NB4 (cell line): ENCODE measurements at places on chromosomes 4 and X.

DNA sequence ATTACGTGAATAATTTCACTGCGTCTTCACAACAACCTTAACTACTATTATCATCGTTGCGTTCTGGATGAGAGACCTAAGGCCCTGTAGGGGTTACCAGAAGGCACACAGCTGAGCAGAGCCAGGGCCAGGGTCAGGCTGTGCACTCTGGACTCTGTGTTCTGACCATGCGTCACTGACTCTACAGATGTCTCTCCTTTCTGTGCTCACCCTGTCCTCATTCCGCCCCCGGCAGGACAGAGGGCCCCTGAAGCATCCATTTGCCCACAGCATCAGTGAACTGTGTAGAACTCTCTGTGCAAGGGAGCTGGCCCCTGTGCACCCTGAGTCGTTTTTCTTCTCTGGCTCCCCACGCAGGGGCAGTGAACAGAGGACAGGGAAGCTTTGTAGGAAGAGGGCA, 21.3 kb downstream of the GPKOW start:
- no peak for DNase-seq

- DNase-seq = no peak
These were observed 44.1 kb upstream of the TLR3 start for GRCh38 chr4:186024637-186025407.

DNA sequence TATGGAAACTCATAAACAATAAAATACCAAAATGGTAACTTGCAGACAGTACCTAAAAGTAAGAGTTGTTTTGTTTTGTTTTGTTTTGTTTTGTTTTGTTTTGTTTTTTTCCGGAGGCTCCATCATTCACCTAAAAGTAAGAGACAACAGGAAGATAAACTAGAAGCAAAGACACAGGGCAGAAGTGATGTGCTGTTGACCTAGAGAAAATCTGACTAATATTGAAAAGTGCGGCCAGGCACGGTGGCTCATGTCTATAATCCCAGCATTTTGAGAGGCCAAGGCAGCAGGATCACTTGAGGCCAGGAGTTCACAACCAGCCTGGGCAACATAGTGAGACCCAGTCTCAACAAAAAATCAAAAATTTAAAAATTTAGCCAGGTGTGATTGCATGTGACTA, 5.6 kb upstream of the CENPC start:
- no peak for DNase-seq

DNA sequence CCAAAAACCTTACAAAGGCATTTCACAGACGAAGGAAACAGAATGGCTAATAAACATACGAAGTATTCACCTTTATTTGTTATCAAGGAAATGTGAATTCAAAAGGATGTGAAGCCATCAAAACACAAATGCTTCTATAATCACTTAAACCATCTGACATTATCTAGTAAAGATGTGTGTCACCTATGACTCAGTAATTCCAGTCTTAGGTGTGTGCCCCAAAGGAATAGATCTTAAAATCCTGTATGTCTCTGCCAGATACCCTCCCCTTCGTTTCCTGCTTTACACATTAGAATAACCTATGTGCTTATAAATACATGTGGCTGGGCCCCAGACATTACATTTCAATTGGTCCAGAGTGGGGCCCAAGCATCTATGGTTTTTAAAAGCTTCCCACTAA, 41.8 kb upstream of the CEP135 start:
- DNase-seq = no peak

GRCh38 chrX:145623453-145623852, 194.2 kb upstream of the SLITRK2 start:
- no peak for DNase-seq

GRCh38 chrX:128458888-128459287, 406.7 kb upstream of the ACTRT1 start:
- DNase-seq = no peak

- DNase-seq = no peak
These were observed 135.8 kb upstream of the PDLIM3 start for GRCh38 chr4:185671066-185671465.

DNA sequence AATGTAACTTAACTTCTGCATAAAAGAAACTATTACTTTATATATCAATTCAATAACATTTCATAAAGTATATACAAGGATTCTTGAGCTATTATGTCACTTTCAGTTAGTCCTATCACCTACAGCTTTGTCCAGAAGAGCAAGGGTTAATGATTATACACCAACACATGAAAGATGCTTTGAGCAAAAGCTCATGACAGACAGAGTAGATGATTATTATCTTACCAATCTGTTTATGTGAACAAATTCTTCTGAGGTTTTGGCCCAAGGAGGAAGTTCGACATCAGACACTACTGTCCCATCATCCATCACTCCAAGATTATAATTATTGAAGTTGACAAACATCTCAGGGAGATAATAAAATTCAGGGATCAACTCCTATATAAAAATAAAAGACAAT, 166.7 kb upstream of the MAB21L2 start:
- no peak for DNase-seq

DNA sequence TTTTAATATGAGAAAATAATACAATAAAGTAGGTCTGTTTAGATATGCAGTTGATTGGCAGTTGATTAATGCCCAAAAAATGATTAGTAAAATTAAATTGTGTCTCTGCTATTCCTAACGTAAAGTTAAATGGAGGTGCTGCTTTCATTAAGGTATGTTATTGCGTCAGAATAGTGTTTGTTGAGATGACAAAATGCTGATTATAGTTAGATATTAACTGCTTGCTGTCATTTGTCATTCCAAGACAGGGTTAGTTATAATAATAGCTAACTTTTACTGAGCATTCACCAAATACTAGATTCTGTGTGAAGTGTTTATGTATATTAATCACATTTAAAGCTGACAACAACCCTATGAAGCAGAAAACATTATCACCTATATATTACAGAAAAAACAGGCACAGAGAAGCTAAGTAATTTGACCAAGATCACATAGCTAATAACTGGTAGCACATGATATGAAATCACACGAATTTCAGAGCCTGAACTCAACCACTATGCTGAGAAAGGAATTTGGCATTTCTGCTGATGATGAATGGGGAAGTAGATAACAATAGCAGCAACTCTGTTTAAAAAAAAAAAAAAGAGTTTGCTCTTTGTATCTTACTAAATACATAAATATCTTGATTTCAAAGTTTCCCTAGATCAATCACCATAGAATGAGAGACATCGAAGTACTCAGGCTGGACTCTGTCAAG, 59.7 kb upstream of the WDR44 start:
- DNase-seq = no peak

GRCh38 chrX:11756354-11757318, 1.4 kb upstream of the MSL3 start:
- DNase-seq = peak; percentile 20

DNA sequence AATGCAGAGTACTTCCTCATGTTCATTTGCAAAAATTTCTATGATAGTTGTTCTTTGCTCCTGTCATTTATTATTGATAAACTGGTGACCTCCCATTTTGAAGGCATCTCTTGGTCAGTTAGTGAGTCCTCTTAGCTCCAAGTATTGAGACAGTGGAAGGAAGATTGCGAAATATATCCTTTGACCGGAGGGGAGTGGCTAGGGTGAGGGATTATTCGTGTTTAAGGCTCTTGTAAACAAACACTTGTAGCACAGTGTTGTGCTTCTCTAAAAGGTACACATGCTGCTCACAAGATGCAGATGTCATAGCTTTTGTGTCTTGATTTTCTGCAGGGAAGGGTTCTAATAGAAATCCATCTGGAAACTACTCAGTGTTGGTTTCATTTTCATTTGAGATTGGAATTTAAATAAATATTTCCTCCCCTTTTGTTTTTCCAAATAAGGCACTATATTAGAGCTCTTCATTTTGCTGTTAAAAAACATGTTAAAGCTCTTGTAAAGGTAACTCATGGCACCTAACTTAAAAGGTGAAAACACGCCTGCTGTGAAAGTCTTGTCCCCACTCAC, 21.8 kb downstream of the TXLNG start:
- peak; percentile 62 for DNase-seq
